ENCODE measurements at places on chromosomes 1 and 21.

GRCh38 chr1:4021136-4021973, 121.3 kb upstream of the C1orf174 start:
- no peak for DNase-seq

- DNase-seq, result no peak
Observed at GRCh38 chr1:33022650-33023200, 14.0 kb downstream of the AK2 start.

GRCh38 chr1:96558635-96559034, 162.9 kb upstream of the PTBP2 start:
- DNase-seq, result no peak

DNA sequence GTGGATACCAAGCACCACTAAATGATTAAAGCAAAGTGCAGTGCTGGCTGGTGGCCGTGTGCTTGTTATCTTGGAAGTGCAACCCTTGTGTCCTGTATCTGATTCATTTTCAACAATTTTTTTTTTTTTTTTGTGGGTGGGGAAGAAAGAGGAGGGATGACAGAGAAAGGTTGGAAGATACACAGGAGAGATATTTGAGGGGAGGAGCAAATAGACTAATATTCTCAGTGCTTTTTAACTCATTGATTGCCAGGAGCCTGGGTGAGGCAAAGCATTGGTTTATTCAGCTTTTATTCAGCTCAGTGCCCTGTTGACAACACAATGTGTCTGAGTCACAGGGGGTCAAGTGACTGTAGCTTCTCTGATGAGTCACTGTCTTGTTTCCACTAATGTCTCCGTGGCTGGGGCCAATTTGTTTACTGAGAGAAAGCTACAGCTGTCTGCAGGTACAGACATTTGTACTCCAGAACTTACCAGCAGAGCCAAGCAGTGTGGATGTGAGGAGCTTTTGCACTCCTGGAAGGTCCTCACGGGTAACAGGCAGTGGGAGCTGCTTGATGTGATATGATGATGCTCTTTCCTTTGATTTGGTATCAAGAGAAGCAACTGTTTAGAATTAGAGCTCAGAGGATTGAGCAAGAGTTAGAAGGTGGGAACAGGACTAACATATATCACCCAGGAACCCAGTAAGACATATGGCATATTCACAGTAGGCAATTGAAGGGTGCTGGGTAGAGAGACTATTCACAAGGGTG, 23.6 kb upstream of the DNM3 start:
- DNase-seq, result no peak
